Stomach (tissue), 19 donors: ENCODE measurements at places on chromosomes 2 and 18. TPM values are rescaled to one million over a fixed set of nuclear protein-coding genes. Genes with fewer than 3 reads are reported as not detected.
A peak's percentile ranks its signal among the peaks of the same experiment; 100 is the strongest.

- no peak for DNase-seq
Measured at GRCh38 chr2:179626261-179626660, 235.2 kb downstream of the ZNF385B start.

- DNase-seq: no peak
Measured at GRCh38 chr2:45301307-45302277, 292.3 kb upstream of the SIX2 start.

DNA sequence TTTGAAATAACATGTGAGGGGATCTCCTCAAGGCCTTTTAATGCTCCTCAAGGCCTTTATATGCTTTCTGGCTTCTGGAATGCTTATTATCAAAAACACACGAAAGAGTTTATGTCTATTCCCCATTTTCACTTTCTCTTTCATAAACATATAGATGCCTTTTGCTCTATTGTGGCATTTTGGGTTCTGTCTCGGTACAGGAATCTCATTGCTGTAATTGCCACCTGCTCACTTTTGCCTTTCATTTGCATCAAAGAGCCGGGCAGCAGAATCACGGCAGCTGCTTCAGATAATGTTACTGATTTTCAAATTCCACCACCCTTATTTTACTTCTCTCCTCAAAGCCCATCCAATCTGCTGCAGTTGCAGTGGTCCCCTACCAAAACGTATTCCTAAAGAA lies 54.8 kb upstream of the LPIN2 start:
- DNase-seq: no peak

DNA sequence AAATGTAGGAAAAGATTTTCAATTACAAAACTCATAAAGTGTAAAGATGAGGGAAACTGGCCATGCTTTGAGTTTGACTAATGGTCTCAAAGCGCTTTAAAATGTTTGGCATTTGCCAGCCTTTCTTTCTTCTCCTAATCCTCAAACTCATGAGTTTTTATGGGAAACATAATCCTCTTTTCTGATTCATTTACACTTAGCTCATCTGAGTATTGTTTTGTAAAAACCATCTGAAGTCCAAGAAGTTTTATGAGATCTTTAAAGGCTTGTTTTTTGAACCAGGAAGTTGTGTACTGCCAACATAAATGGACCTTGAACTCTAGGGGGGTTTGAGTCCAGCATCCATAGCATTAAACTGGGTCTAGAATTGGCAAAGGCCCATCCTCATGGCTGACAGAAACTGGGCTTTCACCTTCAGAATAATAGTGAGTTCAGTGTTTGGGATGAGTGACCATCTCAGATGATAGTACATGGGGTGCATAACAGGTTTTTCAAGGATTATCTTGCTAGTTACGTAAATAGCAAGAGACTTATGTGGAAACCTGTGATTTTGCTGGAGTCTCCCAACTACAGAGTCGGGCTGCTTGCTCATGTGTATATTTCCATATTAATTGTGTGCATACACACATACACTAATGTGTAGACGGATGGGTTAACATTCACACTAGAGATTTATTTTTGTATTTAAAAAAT lies 3.8 kb upstream of the LTBP1 start:
- no peak for DNase-seq

- DNase-seq: no peak
Measured at GRCh38 chr2:64787019-64787365, 133.3 kb upstream of the SERTAD2 start.

GRCh38 chr2:192151853-192152252 lies 42.9 kb downstream of the TMEFF2 start:
- no peak for DNase-seq

DNA sequence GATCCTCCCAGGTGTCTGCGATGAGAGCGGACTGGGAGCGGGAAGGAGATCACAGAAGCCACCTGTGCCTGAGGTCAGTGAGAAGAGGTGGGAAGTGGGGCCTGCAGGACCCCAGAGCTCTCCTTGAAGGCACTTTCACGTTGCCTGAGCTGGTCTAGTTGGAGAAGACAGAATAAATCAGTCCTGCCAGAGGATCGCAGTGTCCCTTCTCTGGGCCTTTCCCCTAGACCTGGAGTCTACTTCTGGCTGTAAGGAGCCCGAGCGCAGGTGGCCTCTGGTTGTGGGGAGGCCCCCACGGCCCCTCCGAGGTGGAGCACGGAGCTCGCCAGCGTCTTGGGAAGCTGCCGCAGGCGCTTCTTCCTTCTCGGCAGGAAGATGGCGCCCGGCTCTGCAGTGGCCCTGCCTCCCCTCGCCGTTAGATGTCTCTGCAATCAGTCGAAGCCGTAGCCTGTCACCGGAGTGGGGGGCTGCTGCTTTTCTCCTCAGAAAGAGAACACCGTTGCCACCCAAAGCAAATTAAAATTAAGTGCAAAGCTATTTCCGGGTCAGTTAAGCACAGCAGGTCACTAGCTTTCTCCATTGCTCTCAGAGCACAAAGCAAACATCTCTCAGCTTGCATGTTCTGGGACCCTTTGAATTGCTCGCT lies 212.0 kb upstream of the MYT1L start:
- DNase-seq: no peak

DNA sequence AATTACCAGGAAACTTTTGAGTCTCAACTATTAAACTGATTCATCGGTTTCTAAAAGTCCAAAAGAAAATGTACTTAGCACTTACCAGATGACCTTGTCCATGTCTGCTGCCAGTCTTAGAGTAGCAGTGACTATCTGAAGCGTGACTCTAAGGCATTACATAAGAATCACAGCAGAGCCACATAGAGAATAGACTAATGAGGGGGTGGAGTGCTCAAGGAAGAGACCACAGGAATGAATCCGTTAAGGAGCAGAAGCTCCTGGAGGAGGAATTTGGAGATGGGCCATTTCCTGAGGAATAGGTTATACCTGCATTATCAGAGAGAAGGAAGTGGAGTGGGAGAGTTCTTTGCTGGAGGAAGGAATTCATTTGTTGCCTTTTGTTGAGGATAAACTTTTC lies 116.0 kb downstream of the MAP3K20 start:
- DNase-seq: no peak

DNA sequence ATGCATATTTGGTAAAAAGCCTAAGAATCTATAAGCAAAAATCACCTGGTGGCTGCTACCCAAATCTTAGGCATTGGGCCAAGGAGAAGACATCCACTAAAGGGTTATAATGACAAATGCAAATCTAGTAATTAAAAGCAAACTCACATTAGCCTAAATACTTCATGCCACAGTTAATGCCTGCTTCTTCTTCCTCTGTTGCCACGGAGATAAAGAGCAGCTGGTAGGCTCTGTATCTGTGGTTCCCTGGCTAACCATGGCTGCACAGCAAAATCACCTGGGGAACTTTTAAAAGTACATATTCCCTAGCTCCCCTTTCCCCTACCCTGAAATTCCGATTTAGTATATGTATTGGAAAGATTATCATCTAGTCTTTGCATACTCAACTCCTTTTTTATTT lies 114.3 kb downstream of the LNPK start:
- no peak for DNase-seq

- no peak for DNase-seq
Measured at GRCh38 chr18:71625556-71626090, 918.5 kb downstream of the CBLN2 start.

DNA sequence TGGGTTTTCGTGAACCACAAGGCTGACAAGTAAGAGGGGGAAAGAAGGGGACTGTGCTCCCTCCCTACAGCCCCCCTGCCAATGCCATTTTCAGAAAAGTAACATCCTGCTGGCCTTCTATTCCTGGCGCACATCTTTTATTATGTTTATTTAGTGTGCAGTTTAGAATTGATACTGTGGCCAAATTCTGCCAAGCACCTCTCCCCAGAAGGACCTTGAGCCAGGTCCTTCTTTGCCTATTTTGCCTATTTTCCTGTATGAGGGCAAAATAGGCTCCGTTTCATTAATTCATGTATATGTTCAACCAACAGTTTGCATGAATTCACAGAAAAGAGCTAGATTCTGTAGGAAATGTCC lies 136.0 kb downstream of the MYO3B start:
- no peak for DNase-seq

DNA sequence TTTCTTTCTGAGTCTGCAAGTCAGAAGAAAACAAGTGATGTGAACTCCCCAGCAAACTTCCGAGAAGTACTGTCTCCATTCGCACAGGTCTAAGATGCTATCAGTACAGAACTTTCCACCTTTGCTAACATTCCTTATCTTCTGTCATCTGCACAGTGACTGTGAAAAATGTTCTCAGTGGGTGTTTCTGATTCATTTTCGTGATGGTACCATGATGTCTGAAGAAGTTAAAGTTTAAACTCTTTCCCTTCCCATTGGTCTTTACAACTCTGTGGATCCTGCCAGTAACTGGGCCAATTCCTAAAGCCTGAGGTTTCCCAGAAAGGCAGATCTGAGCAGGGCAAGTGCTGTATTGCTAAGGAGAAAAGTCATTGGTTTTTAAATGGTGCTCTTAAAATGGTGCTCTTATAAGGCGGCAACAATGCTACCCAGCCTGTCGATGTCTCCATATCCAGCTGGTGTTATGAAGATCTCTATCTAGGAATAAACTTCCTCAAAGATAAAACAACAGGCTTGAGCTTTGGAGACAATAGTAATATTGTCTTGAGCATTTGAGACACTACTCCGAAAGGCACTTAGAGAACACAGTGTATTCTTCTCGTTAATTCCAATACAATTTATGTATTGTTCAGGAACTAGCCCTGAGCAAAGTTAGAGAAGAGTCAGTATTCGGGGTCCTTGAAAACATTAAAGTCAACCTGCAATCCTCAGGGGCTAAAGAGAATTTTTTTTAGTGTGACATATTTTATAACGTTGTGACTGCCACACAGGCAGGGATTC lies 232.3 kb downstream of the OSR1 start:
- DNase-seq: no peak

GRCh38 chr2:79001285-79001684 lies 24.2 kb upstream of the REG3G start:
- DNase-seq: no peak

- DNase-seq: no peak
Measured at GRCh38 chr2:9244985-9245544, 38.5 kb downstream of the ASAP2 start.

GRCh38 chr2:26952374-26952773 lies 18.1 kb upstream of the MAPRE3 start:
- no peak for DNase-seq

DNA sequence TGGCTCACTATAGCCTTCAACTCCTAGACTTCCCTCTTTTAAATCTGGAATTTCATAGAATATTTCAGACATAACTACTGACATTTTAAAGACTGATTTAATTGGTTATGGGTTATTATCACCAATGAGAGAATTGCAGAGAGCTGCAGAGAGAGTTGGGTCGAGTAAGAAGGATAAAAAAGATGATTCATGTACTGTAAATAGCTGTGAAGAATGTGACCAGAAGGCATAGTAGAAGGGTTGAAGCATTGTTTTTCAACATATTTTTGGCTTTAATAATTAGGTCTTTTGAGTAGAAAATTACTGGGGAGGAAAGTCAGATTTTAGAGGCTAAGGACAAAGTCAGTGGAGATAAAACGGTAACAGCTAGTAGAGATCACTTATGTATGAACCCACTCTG lies 503.2 kb upstream of the SLC8A1 start:
- DNase-seq: no peak

DNA sequence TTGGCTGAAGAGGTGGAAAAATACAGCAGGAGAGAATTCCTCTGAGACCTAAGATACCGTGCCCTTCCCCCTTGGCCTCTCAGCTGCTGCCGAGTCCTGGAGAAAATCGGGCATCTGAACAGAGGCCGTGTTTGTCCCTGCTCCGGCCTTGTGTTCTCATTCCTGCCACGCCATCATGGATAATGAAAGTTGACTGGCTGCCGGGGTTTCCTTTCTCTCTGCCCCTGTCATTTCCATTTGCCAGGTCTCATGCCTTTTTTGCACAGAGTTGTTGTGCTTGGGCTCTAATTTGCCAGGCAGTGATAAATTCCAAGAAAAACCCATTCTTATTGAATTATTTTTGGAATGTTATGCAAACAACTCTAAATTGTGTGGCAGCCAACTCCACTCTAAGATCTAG lies 496.9 kb upstream of the TNP1 start:
- no peak for DNase-seq

GRCh38 chr18:59454909-59455727 lies 96.1 kb upstream of the LMAN1 start:
- peak; percentile 11 for DNase-seq

DNA sequence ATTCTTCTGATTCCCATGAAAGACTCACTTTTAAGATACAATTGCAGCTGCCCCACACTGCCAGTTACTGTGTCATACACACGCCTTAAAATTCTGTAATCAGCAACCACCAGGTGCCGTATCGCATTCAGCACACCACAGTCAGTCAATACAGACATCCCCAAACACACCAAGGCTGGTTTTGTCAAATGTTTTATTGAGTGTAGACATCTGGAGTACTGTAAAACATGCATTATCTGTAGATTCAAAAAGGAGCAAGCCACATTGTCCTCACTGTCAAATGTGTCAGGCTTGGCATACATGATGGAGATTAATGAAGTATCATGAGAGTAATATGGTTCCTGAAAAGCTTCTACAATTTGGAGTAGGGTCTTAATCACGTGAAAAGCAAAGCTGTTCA lies 109.7 kb upstream of the SP3 start:
- DNase-seq: no peak

DNA sequence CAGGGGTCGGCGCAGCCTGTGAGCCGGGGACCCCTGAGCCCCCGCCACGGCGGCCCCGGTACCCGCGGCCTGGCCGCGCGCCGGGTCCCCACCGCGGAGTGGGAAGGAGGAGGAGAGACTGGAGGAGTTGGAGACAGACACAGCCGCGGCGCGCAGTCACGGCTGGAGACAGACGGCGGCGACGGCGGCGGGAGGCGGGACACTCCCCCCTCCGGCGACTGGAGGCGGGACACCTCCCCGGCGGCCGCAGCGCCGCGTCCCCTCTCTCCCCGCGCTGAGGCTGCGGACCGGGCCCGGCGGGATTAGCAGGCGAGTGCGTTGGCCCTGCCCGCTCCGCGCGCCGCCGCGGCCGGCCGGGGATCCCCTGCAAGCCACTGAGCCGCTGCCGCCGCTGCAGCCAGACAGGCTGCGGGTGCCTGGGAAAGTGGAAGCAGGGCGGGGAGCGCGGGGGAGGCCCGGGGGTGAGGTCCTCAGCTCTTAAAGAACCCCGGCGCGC lies 1.0 kb upstream of the LDLRAD4 start:
- DNase-seq: peak; percentile 58

DNA sequence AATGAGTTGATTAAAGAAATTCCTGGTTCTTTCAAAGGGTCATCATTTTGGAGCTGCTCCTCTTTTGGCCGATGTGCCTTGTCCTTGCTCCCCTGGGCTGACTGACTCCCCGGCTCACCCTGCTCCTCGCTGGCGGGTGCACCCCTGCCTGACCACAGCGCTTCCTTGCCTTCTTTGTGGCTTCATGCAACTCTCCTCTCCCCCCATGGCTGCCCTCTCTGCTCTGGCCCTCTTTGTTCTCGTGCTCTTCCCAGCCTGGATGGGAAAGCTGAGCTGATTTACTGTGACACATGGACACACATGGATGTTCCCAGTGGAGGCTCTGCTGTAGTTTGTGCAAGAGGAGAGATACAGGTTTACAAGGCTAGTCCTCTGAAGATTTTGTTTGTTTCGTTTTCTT lies 234.6 kb downstream of the HAUS1 start:
- peak; percentile 22 for DNase-seq

Gene ALLC
- total RNA-seq: not detected

Gene CCDC178
- total RNA-seq: not detected

Gene PIKFYVE
- total RNA-seq: 33.2 TPM

Gene TTLL4
- 16.1 TPM for total RNA-seq

Gene MERTK
- 6.1 TPM for total RNA-seq

Gene KCNIP3
- total RNA-seq: 2.4 TPM

Gene PAIP2B
- 6.4 TPM for total RNA-seq

Gene PLEKHH2
- 13.6 TPM for total RNA-seq

Gene GULP1
- total RNA-seq: 179 TPM

Gene HTR2B
- 1.3 TPM for total RNA-seq

Gene HJURP
- total RNA-seq: 2.7 TPM

Gene SEPTIN10
- 54.9 TPM for total RNA-seq

Gene PPP4R3B
- total RNA-seq: 110 TPM

Gene C2orf66
- total RNA-seq: not detected
